ENCODE measurements at places on chromosomes 6 and 20.

DNA sequence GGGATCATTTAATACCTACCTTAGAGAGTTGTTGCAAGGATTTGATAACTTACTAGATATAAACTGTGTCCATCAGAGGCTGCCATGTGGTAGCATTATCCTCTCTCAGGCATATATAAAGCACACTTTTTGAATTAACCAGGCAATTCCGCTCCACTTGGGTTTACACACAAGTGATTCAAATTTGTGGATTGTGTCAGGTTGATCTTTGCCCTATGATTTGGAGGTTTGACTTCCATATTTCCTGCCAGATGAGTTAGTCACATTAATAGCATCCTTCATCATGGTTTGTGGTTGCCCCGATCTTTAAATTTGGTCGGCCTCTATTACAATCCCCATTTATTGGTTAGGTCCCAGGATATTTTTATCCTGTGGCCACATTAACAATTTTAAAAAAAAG lies 44.8 kb upstream of the CTAGE9 start:
- DNase-seq: peak; percentile 93

DNA sequence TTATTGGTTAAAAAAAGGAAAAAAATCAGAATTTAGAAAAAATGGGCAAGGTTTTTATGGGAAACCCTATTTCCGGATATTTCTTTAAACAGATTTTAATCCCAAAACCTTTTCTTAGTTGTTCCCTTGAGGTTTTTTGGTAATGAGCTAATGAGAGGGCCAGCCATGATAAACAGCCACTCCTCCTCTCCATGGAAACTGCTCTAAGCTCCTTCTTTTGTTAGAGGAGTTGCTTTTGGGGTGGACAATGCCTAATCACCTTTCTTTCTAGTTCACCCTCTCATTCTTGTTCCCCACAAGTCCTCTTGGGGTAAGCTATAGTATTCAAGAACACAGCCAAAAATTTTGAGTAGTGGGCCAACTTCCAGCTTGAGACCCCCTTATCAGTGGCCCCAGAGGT lies 105.0 kb upstream of the FAM184A start:
- DNase-seq: no peak

- no peak for DNase-seq
These were observed 301.1 kb upstream of the RNF217 start for GRCh38 chr6:124661097-124661661.

- no peak for DNase-seq
These were observed 41.3 kb downstream of the PANK2 start for GRCh38 chr20:3930265-3931206.

GRCh38 chr6:81487489-81487888 lies 265.0 kb downstream of the TENT5A start:
- DNase-seq: no peak

DNA sequence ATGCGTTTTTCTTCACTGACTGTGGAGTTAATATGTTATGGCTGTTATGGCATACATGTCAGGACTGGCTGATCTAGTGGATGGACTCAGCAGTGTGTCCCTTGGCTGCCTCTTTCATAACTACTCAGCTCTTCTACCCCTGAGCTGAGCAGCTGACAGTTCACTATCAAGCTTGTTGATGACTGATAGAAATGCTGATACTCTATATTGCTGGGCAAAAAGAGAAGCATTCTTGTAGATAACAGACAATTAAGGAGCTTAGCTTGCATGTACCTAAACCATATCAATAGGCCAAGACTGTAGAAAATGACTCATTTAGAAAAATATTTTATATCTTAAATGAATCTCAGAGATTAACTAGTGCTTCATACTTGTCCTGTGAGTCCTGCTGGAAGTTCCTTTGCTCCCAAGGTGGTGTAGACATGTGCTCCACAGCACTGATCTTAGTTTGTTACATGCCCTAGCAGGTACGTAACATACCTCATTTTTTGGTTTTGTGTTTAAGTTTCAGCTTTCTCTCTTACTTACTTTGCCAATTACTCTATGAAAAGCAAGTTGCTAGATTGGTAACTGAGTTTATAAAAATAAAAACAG lies 236.9 kb downstream of the GMDS start:
- DNase-seq: no peak

GRCh38 chr6:101770116-101770515 lies 376.6 kb downstream of the GRIK2 start:
- no peak for DNase-seq

GRCh38 chr6:138241381-138241780 lies 23.1 kb upstream of the PBOV1 start:
- no peak for DNase-seq

- no peak for DNase-seq
These were observed 1027.4 kb upstream of the FLRT3 start for GRCh38 chr20:15364781-15365180.

DNA sequence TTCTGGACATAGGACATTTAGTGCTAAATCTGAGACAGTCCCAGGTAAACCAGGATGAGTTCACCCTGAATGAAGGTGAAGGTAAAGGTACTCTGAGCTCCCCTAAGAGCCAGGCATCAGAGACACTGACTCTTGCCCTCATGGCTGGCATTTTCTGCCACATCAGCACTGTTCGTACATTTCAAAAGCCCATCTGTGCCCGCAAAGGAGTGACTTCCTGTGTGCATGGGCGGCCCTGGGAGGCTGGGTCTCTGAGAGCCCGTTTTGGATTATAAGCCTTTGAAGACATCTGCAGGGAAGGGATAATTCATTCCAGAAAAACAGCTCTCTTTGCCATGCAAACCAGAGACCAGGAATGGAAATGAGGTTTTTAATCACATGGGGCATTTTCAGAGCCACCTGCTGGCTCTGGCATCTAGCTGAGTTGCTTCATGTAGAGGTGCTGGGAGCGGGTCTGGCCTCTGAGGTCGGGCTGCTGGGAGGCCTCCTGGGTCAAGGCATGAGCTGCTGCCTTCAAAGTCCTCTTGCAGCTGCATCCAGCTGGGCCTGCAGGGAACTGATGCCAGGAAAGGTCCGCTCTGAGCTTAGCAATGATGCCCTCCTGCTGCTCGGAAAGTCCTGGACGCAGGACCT lies 348.3 kb downstream of the DHX35 start:
- DNase-seq: no peak

DNA sequence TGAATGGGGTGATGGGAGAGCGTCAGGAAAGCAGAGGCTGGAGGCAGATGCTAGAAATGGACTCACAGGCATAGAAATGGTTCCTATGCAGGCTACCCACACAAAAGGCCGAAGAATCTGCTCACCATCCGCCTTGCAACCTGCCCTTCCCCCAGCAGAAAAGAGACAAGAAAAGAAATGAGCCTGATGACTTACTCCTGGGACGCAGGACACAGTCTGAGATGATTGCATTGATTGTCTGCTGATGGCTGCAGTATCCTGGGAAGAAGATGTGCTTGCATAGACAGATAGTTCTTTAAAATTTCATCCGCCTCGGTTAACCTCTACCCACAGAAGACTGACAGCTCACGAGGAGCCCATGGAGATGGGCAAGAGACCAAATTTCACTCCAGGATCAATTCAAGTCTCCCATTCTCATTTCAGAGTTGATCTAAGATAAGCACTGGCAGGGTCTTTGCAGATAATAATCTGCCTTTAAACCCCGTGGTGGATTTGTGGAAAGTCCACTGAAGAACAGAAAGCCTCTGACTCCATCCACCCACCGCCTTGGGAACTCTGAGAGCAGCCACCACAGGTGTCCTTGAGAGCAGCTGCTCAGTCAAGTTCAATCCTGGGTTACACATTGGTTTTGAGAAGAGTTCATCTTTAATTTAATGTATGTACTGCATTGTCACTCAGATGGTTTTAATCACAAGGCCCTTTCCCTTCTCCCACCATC lies 7.2 kb downstream of the AGPAT4 start:
- no peak for DNase-seq

DNA sequence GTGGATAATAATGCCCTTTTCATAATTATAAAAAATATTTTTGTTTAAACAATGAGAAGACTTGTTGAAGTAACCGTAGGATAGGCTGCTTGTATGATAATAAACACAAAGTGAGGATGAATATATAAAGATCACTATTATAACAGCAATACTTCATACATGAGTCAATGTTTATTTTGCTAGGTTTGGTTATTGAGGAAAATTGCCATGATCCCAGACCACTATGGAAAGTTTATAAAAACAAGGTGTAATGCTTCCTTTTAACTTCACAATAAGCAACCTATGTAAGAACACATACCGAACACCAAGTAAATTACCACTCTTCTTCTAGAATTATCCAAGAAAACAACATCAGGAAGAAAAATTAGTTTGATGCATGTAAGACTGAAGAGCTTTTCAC lies 495.3 kb upstream of the RNF217 start:
- DNase-seq: no peak

- DNase-seq: no peak
These were observed 10.9 kb upstream of the CALHM6 start for GRCh38 chr6:116450185-116450710.

DNA sequence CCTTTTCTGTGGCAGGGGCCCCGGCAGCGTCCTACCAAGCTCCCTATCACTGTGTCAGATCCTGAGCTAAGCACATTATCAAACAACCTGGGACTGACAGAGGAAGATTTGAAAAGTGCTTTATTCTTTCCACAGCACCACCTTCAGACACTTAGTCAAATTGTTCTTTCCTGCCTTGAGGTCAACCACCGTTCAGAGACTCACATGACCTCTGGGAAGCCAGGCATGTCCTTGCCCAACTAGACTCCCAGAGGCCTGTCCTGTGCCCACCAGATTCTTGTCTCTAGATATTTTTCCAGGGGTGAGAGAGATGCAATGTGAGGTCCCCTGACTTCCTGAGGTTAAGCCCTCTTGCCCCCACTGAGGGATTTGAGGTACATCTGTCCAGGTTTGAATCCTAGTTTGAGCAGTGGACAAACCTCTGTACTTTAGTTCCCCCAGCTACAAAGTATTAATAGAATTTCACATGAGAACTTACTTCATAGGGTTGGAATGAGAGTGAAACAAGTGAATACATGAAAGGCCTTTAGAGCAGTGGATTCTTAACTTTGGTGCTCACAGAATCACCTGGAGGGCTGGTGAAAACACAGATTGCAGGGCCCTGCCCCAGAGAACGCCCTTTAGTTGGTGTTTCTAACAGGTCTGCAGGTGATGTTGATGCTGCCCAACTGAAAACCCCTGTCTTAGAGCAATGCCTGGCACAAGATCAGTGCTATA lies 179.8 kb downstream of the CLIC5 start:
- DNase-seq: no peak

- DNase-seq: no peak
These were observed 33.8 kb upstream of the SCRT2 start for GRCh38 chr20:709423-709822.

DNA sequence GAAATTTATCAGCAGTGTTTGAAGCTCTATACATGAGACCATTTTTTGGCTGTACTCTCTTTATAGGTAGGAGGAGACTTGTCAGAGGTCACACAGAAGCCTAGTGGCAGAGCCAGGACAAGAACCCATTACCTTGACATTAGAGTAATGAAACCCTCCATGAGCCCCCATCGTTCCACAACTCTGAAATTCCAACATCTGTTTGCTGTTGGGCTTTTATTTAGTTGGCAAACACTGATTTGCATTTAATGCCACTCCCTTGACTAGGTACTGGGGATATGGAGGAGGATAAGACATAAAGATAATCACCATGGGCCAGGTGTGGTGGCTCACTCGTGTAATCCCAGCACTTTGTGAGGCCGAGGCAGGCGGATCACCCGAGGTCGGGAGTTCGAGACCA lies 1.6 kb downstream of the GSS start:
- DNase-seq: no peak

DNA sequence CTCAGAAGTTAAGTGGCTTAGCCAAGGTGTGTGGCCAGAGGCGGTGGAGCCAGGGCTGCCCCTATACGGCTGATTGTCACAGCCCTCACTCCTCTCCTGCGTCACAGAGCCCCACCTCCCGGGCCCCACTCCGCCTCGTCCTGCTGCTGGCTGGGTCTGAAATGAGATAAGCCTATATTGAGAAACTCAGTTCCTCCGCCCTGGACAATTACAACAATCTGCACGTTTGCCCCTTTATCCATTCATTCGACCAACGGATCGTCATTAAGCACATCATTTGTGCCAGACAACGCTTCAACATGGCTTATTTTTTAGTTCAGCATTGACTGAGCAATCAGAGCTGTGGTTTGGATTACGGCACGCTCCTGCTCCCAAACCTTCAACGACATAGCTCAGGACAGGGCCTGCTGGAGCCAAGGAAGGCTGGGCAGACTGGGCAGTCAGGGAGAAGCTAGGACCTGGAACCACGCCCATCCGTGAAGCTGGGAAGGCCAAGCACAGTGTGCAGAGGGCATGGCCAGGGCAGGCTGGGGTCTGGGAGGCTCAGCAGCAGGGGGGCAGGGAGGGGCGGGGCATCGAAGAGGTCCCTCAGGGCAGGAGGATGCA lies 16.6 kb upstream of the EZR start:
- no peak for DNase-seq

DNA sequence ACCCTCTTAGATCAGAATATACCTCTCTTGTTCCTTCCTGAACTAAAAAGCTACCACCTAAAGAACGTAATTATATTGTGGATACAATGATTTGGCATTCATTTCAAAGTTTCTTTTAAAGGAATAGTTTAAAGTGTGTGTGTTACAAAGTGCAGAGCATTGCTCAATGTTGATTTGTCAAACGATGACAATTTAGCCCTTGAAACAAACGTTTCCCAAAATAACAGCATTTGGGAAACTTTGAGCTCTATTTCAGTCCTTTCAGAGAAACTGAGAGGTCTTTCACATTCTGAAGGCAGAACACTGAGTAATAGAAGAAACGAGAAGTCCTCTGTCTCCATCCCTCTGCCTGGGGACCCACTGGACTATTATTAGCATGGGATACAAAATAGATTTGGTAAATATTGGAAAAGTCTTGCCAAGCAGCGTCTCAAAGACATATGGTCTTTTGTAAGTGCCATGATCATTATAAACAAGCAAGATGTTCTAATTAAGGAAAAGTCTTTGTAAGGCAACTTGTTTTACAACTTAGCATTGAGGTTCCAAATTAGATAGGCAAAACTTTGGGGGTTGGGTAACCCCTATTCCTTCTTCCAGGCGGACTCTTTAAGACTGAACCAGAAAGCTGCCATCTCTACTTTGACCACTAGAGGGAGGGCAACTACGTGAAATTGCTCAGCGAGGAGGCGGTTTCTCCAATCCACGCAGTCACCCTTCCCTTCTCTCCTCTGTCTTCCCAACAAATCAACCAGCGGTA lies 208.8 kb downstream of the RNF144B start:
- DNase-seq: peak; percentile 37

GRCh38 chr6:79231666-79232065 lies 2.8 kb downstream of the HMGN3 start:
- DNase-seq: no peak

GRCh38 chr6:154765273-154765672 lies 32.1 kb downstream of the SCAF8 start:
- no peak for DNase-seq

Measured in HS-5 (cell line).